ENCODE measurements at places on chromosomes 3 and 15.

DNA sequence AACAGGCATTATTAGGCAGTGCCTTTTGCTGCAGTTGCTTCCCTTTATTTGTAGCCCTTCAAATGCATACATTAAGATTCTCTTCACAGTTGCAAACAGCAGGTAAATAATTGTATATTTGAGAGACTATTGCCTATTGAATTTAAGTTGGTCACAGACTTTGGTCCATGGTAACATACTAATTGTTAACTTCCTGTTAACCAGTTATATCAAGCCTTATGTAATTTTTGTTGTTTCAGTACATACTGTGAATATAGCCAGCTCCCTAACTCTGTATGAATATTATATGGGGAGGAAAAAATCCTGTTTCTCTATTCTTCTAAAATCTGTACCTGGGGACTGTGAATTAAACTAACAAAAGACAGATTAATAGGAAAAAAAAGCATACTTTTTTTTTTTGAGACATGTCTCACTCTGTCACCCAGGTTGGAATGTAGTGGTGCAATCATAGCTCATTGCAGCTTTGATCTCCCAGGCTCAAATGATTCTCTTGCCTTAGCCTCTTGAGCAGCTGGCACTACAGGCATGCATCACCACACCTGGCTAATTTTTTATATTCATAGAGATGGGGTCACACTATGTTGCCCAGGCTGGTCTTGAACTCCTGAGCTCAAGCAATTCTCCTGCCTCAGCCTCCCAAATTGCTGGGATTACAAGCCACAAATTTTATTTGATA is 53.2 kb downstream of the CHL1 start:
- DNase-seq: no peak

DNA sequence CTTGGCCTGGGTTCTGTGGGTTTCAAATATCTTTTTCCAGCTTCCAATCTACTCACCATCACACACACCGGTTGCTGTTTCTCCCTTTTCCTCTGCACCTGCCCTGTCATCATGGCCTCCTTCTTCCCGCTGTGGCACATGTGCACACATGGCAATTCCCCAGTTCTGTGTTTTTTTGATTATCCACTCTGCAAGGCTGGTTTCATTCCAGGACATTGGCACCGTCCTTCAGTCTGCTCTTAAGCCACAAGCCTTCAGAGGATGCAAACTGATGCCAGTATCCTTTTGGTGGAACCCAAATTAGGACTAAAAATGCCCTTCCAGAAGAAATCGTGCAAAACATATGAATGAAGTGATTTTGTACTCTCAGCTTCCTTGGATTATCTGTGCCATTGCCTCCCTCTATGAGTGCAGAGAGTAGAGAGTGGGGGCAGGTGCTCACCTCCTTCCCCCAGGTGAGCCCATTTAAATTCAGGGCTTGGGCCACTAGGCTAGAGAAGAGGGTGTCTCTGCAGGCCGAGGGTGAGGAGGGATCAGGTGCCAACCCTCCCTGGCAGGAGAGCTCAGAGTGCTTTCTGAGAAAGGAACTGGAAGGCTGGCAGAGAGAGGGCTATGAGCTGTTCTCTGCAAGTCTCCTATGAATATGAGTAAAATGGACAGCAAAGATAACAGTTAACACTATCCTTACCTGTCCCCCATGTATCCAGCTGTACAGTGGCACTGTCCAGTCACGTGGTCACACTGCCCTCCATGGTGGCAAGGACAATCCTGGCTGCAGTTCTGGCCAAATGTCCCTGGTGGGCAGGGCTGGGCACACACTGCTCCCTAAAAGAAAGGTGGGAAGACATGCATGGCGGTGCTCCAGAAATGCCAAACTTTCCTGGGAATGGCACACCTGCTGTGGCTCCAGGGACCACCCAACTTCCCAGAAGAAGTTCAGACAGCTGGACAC is 100.8 kb downstream of the RAB11A start:
- no peak for DNase-seq

GRCh38 chr3:58341376-58341775 is 8.7 kb downstream of the PXK start:
- DNase-seq: no peak

DNA sequence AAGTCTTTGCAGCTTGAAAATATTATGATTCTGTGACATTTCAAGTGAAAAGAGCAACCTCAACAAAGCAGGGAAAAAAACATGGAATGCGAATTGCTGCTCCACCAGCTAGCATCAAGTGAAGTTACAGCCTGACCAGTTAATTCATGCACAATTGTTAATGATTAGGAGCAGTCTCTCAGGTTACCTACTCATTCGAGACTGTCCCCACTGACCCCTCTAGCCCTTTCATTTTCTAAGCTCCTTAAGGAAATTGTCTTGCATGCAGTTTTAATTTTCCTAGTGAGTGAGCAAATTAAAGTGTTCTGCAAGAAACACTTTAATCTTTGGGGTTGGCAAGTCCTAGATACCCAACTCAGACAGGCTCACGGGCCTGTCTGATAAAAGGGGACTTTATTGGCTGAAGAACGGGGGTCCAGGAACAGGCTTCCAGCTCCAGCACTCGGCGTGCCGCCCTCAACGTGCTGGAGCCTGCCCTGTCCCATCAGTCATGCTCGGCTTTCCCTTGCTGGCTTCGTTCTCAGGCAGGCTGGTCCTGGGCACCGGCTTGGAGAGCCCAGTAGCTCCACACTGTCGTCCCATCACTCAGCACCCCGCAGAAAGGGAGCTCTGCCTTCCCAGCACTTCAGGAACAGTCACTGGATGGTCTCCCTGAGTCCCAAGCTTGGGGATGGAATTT is 18.3 kb downstream of the PODXL2 start:
- no peak for DNase-seq

GRCh38 chr3:31565288-31565687 is 32.6 kb downstream of the STT3B start:
- DNase-seq: peak; percentile 37

DNA sequence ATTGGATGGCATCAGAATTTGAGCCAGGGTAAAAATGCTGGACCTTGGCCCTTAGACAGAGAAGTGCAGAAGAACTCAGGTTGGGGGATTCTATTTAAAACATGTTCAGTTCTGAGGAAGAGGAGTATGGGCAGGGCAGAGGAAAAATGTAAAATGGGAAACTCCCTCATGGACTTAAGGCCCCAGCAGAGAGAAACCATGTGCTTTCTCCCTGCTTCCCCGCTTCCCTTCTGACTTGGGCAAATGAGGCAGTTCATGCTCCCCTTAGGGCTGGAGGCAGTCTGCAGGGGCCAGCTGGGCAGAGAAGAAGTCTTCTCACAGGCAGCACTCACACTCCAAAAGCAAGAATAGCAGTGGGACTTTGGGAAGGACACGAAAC is 9.9 kb upstream of the NUDT16 start:
- no peak for DNase-seq

DNA sequence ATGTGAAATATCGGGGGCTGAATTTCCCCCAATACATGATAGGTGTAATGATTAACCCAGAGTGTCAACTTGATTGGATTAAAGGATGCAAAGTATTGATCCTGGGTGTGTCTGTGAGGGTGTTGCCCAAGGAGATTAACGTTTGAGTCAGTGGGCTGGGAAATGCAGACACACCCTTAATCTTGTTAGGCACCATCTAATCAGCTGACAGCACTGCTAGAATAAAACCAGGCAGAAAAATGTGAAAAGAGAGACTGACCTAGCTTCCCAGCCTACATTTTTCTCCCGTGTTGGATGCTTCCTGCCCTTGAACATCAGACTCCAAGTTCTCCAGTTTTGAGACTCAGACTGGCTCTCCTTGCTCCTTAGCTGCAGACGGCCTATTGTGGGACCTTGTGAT is 247.8 kb downstream of the OTOL1 start:
- no peak for DNase-seq

GRCh38 chr15:57916695-57917094 is 148.8 kb downstream of the ALDH1A2 start:
- DNase-seq: no peak

DNA sequence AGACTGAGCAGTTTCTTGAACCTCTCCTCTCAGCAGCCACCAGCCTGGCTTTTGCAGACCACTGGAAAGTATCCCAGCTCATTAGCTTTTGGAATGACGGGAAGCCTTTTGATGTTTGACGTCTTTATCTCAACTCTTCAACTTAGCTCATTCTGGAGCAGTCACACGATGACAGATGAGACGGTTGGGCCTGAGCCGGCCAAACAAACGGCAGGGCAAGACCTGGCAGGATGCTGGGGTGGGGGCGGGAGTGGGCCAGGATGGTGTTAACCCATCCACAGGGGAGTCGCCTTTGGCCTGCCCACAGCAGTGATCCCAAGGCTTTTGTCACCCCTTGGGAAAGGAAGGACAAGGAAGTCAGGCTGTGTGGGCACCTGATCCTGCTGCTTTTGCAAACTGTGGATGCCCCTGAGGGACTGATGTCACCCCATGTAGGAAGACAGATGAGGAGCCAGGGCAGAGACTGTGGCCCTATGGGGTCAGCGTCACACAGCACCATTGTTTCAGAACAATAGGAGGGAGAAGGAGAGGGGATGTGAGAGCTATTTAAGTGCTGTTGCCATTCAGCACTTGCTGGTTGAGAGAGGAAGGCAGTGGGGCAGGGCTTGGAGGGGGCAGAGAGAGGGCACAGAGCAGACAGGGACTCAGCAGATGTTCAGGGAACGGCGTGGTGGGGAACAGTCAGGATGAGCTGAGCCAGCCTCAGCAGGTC is 121.9 kb upstream of the CTDSPL start:
- DNase-seq: no peak

GRCh38 chr3:16658004-16658924 is 53.0 kb upstream of the DAZL start:
- DNase-seq: no peak

GRCh38 chr3:17915341-17915740 is 172.9 kb upstream of the TBC1D5 start:
- DNase-seq: no peak

DNA sequence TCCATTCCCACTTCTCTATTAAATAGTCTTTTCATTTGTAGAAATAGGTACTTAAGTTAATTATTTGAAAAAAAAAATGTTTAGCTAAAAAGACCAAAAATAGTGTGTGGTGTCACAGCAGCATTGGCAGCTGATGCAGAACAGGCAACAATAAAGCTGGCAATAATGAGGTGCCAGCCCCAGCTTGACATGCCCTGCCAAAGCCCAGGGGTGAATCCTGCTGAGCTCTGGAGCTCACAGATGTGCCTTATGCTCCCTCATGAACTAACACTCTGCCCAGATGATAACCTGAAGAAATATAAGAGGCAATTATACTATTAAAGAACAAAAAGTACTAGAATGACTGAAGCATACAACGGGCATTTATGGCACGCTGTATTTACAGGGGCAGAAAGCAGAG is 63.8 kb downstream of the IGSF11 start:
- no peak for DNase-seq

- peak; percentile 69 for DNase-seq
Observed at GRCh38 chr3:100400419-100400779, 490 bp downstream of the TOMM70 start.

- DNase-seq: no peak
Observed at GRCh38 chr3:190086191-190086590, 34.5 kb downstream of the P3H2 start.

GRCh38 chr3:29307295-29307694 is 26.4 kb downstream of the RBMS3 start:
- DNase-seq: no peak

GRCh38 chr3:84825817-84826216 is 133.0 kb upstream of the CADM2 start:
- no peak for DNase-seq

- DNase-seq: no peak
Observed at GRCh38 chr15:31442699-31443111, 116.1 kb downstream of the KLF13 start.

DNA sequence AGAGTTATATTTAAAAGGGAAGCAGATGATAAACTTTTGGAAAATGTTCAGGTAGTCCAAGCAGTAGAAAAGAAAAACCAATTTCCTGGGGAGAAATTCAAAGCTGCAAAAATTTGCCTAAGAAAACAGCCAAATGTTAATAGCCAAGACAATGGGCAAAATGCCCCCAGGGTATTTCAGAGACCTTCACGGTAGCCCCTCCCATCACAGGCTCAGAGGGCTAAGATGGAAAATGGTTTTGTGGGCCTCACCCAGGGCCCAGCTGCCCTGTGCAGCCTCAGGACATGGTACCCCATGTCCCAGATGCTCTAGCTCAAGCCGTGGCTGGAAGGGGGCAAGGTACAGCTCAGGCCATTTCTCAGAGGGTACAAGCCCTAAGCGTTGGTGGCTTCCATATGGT is 391.0 kb downstream of the ZIC4 start:
- no peak for DNase-seq

DNA sequence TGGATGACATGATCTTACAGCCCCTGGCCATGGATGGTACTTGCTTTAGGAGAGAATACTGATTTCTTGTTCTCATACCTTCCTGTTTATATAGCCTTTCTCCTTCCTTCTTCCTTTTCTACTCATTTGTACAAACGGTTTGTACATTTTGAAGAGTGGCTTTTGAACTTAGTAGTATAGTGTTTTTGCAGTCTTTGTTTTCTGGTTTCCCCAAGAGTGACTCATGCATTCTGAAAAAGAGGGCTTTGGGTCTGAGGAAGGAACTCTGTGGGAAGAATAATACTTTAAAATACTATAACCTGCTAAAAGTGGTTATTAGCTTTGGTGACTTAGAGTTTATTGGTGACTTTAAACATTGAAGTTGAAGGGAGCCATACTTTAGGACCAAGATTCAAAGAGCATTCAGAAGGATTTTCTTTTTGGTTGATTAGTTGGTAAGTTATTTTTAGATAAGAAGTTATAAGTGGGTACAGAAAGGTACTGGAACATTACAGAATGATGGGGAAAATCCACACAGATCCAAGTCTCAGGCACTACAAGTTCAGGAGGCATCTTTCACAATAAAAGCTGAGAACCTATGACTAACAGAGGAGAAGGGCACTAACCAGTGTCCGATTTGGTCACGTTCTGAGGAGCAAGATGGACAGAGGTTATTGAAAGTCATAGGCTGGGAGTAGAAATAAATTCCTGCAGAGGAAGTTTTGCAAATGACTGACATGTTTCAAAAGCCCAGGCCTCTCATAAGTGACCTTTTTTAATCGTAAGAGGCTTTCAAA is 369.6 kb upstream of the AZI2 start:
- DNase-seq: no peak

DNA sequence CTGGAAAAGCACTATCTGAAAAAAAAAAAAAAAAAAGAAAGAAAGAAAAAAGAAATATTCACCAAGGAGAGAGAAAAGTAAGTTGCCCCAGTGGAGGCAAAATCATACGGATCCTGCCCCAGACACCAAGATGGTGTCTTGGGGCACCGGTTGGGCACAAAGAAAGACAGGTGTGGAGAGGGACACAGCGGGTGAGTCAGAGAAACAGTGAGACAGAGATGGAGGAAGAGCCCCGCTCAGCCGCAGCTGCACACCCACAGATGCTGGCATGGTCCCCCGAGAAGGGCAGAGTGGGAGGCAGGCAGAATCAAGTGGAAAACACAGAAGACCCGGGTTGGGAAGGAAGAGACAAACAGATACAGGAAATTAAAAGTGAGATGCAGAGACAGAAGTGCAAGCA is 129.7 kb upstream of the SMAD3 start:
- no peak for DNase-seq

DNA sequence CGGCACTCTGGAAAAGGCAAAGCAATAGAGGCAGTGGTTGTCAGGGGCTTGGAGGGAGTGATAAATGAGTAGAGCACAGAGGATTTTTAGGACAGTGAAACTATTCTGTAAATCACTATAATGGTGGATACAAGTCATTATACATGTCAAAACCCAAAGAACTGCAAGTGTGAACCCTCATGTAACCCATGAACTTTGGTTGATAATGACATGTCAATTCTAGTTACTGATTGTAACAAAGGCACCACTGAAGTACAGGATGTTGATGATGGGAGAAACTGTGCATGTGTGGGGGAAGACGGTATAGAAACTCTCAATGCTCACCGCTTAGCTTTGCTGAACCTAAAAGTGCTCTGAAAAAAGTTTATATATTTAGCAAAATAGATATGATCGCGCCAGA is 36.0 kb downstream of the BTLA start:
- DNase-seq: peak; percentile 59

GRCh38 chr15:40932649-40933516 is 3.7 kb downstream of the DLL4 start:
- DNase-seq: no peak
